ENCODE measurements at places on chromosomes 6 and 20.

GRCh38 chr6:7469696-7470095, 71.8 kb upstream of the DSP start:
- DNase-seq = no peak

DNA sequence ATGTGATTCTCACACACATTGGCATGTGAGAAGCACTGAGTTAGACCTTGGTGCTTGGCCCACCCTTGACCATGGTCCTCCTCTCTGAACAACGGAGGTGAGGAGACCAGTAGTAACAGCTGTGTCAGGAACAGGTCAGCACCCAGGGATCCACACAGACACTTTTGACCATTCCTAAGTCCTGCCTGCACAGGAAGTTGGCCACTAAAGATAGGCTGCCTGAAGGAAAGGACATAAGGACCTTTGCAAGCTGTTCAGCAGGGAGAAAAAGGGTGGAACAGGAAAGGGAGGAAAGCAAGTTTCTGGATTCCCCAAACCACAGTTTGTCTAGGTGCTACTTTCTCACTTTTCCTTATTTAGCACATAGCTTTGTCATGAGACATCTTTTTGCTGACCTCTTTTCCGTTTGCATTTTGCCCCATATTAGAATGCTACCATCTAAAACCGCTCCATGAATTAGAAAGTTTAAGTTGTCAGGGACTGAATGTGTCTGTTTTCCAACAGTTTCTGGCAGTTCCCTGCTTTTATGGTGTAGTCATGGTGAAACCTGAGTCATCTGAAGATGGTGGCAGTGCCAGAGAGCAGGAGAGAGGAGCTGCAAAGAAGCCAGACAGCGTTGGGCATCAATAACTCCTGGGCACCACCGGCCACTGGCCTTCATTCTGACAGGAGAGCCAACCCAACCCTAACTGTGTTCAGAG, 1.1 kb upstream of the CD109 start:
- DNase-seq = no peak

- no peak for DNase-seq
Observed at GRCh38 chr20:35854713-35855348, 83.0 kb downstream of the PHF20 start.

- DNase-seq = no peak
Observed at GRCh38 chr6:71123051-71123450, 165.6 kb upstream of the OGFRL1 start.

GRCh38 chr20:12241065-12241464, 323.4 kb downstream of the BTBD3 start:
- no peak for DNase-seq

DNA sequence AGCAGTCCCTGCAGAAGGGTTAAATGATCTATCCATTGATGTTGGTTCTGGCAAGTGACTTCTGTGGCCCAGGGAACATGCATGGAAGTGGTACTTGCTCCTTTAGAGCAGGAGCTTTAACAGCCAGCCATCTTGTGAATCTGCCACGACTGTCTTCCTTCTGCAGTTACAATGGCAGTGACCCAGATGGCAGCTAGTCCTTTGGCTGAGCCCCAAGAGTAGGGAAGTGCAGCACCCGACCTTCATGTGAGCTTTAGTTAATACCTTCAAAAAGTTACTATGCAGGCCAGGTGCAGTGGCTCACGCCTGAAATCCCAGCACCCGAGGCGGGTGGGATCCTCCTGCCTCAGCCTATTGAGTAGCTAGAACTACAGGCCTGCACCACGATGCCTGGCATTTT, 66.4 kb downstream of the POPDC3 start:
- no peak for DNase-seq

DNA sequence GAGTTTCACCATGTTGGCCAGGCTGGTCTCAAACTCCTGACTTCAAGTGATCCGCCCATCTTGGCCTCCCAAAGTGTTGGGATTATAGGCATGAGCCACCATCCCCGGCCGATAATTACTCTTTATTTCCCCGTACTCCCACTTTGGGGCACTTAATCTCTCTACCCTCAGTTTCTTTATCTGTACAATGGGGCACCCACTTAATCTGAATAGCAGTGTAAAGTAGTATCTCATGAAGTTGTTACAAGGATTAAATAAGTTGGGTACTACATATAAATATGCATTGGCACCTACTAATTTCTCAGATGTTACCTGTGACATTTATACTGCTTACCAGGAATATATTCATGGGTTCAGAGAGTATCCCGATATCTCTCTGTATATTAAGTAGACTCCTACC, 15.2 kb downstream of the GINM1 start:
- no peak for DNase-seq

GRCh38 chr20:54267483-54268003, 59.7 kb downstream of the PFDN4 start:
- DNase-seq = no peak

GRCh38 chr6:83273596-83273995, 80.4 kb downstream of the RWDD2A start:
- no peak for DNase-seq

DNA sequence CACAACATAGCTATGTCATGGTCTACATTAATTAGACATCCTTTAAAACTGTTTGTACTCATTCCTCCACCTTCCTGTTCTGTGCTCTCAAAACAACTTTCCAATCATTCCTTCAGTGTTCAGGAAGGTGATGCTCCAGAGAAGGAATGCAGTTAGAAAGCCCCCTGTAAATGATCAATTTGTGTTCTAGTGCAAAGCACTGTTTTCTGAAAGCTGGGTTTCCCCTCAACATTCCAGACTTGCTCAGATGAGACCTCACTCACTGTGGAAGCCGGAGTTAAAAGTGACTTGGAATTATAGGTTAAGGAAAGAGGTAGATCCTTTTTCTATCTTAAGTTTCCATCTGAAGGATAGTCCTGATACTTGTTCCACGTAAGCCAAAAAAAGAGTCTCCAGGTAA, 95.9 kb downstream of the BMP2 start:
- DNase-seq = no peak

- no peak for DNase-seq
Observed at GRCh38 chr6:40442591-40442990, 144.6 kb downstream of the LRFN2 start.

GRCh38 chr6:157790548-157791160, 32.4 kb upstream of the SNX9 start:
- DNase-seq = no peak

- no peak for DNase-seq
Observed at GRCh38 chr6:129331450-129332138, 378.4 kb downstream of the ARHGAP18 start.

GRCh38 chr20:47973519-47974233, 188.4 kb upstream of the SULF2 start:
- no peak for DNase-seq

GRCh38 chr20:1375515-1375914, 17.3 kb downstream of the FKBP1A start:
- no peak for DNase-seq

DNA sequence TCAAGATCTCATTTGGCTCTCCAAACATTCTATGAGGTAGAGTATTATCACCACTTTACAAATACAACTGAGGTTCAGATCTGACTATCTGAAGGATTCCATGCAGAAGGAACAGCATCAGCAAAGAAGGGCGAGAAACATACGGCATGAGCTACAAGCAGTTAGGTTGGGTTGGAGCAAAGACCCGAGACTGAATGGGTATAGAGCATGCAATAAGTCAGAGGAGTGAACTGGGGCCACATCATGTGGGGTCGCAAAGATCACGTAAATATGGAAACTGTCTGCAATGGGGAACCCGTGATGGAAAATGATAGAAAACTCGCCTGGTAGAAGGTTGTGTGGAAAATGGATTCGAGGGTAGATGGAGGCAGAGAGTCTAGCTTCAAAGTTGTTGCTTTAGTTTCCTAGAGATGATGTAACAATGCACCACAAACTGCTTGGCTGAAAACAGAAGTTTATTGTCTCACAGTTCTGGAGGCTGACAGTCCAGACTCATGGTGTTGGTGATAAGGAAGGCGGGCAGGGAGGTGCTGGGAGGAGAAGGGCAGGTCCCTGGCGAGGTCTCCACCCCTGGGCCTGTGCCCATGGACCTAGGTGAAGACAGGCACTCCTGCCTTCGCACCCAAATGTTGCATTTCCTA, 44.3 kb upstream of the BCLAF1 start:
- DNase-seq = no peak

DNA sequence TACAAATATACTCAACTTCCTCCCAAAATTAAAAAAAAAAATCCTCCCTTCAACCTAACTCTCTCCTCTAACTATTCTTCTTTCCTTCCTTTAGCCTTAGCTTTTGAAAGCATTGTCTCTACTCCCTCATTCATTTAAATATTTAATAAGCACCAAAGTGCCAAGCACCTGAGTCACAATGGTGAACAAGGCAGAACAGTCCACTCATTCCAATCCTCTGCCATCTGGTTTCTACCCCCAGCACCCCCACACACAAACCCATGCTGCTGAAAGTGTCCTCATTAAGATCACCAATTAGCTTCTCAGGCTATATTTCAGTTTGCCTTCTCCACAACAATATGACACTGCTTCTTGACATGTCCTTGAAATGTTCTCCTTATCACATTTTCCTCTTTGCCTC, 76.3 kb downstream of the DTNBP1 start:
- no peak for DNase-seq

- no peak for DNase-seq
Observed at GRCh38 chr20:48281501-48281900, 496.2 kb upstream of the SULF2 start.
